ENCODE measurements at places on chromosomes 12 and 14.

- no peak for DNase-seq
These were observed 8.9 kb downstream of the STX2 start for GRCh38 chr12:130830246-130830551.

DNA sequence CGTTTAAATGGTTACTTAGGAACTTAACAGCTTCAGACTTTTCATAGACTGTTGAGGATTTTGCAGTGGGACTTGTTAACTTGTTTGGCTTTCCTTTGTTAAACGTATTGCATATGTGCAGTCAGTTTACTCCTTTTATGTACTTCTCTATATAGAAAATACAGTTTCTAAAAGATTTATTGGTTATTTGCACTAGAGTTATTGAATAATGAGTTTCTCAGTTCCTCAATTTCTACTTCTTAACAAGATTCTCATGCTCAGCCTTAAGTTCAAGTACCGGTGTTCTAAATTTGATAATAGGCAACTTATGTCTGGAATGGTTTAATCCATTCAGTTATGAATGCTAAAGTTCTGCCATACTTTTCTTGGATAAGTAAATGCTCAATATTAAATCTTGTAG lies 919 bp downstream of the PSMA3 start:
- DNase-seq, result no peak

- DNase-seq, result no peak
These were observed 102.2 kb downstream of the GPHN start for GRCh38 chr14:66610154-66610563.

DNA sequence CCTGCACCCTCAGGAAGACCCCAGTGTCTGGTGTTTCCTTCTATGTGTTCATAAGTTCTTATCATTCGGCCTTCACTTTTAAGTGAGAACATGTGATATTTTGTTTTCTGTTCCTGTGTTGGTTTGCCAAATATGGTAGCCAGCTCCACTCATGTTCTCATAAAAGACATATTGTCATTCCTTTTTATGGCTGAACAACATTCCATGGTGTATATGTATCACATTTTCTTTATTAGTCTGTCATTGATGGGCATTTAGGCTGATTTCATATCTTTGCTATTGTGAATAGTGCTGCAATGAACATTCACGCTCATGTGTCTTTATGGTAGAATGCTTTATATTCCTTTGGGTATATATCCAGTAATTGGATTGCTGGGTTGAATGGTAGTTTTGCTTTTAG lies 645.1 kb downstream of the SLC16A7 start:
- no peak for DNase-seq

- DNase-seq, result no peak
These were observed 122.1 kb upstream of the NOS1 start for GRCh38 chr12:117483501-117483900.

GRCh38 chr12:77500089-77500488 lies 330.6 kb upstream of the NAV3 start:
- DNase-seq, result no peak

- no peak for DNase-seq
These were observed 5.7 kb downstream of the WNT5B start for GRCh38 chr12:1634590-1635191.

Data from cortex of kidney (tissue), 1 donor.